ENCODE measurements at places on chromosomes 13 and 19. TPM values are rescaled to one million over a fixed set of nuclear protein-coding genes. Genes with fewer than 3 reads are reported as not detected.

The FUT3 gene
- total RNA-seq: not detected

The RGL3 gene
- total RNA-seq: 4.7 TPM

The TUBA3C gene
- total RNA-seq: not detected

DNA sequence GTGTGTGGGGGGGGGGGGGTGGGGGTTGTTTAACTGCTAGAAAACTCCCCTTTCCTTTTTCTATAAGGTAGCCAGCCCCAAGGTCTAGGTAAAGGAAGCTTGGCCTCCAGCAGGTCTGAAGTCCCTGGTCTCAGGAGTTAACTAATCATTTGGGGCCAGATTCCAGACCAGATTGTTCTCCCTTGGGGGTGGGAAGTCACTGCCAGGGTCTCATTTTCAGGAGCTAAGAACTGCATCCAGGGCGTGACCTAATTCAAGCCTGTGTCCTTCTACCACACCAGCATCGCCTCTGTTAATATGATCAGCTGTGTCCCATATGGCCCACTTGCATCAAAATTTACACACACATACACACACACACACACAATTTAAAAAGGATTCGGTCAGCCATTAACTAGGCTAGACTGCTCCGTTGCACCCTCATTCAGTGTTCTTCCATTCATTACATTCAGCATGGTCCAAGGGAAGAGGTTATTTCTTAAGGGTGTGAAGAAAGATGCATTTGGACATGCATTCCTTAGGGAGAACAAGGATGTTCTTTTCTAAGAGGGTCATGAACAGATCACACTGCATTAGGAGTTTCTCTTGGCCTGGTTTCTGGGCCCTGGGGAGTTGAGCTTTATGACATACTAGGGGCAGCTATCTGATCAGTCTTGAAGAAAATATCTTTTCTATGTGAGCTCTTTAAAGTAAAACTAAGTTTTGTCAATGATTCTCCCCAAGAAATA, 91.0 kb downstream of the FGF14 start:
- DNase-seq: no peak

DNA sequence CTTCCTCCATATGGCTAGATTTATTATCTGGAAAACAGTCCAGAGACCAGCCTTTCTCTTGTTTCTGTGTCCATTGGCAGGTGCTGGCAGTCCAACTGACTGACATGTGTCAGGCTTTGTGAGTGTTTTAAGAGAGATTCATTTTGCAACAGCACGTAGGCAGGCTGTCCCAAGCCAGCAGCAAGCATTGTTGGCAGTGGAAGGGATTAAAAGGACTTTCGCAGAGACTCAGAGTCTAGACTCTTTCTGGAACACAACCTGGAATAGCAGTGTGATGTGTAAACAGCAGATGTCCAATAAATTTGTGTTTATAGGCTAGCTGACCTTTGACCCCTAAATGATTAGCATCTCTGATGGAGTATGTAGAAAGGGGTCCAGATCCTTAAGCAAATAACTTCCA, 222.2 kb upstream of the SERP2 start:
- DNase-seq: no peak

GRCh38 chr19:31066385-31066784, 282.9 kb downstream of the TSHZ3 start:
- no peak for DNase-seq

DNA sequence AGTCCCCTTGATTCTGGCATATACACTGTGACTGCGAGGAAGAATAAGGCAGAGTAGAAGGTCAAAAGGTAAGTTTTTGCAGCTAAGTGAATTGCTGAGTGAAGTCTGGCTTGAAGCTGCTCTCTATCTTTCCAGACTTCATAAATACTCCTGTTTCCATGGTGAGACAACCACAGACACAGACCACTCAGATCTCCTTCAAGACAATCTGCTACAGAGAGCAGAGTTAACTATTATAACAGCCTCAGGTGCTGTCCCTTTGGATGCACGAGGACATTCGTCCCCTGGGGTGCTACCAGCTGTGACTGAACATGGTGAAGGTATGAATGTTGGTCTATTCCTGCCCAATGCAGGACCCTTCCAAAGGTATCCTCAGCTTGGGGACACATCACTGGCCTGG, 104.0 kb downstream of the MYCBP2 start:
- DNase-seq: no peak

DNA sequence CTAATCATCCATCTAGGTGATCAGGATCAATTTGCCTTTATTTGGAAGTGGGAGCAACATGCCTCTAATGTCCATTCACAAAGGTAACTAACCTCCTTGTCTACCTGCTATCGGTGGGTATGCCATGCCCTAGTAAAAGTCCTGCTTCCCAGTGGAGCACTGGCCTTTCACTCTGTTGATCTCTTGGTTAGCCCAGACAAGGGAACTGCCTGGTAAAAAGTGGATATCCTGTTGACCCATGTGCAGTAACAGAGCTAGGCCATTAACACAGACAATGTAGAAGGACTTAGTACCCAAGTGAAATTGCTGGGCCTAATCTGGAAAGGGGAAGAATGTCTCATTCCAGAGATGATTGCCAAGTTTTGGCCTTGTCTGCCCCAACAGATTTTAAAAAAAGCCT, 171.5 kb upstream of the CSNK1A1L start:
- DNase-seq: no peak

- DNase-seq: no peak
These were observed 72.9 kb upstream of the FARP1 start for GRCh38 chr13:98069985-98070384.

GRCh38 chr13:20399515-20399914, 126.1 kb downstream of the CRYL1 start:
- DNase-seq: no peak

Measured in neural progenitor cell (in vitro differentiated cells).